Activated effector memory CD4-positive, alpha-beta T cell treated with Interleukin-2 at 50 U/mL for 16 hours (primary cell): ENCODE measurements at places on chromosomes 1 and 21.

GRCh38 chr1:159023723-159024122, 14.0 kb downstream of the IFI16 start:
- no peak for DNase-seq

- DNase-seq: no peak
Observed at GRCh38 chr1:55775007-55775406, 559.8 kb upstream of the USP24 start.

- no peak for DNase-seq
Observed at GRCh38 chr1:77433934-77434333, 152.1 kb downstream of the AK5 start.

- no peak for DNase-seq
Observed at GRCh38 chr1:234718496-234719453, 108.8 kb upstream of the IRF2BP2 start.

DNA sequence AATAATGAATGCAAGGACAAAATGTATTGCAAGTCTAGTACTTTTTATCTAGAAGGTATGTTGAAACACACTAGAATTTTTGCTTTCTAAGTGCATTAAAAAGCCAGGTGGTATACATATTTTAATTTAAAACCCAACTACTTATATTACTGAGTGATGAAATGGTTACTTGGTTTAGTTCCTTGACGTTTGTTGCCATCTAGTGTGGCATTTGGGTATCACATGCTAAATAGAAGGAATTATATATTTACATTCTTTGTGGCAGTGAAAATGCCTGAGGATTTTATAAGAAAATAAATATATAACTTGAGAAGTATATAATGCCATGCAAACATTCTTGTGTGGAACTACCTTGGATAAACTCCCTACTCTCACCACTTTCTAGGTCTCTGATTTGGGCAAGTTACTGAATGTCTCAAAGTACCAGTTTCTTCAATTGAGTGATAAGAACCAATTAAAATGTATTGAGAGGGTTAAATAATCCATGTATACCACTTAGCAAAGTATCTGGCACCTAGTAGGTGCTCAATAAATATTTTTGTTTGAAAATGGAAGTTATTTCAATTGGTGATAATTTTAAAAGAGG, 69.6 kb downstream of the SDCCAG8 start:
- DNase-seq: no peak

GRCh38 chr1:15866721-15867201, 19.3 kb downstream of the SPEN start:
- no peak for DNase-seq

- DNase-seq: no peak
Observed at GRCh38 chr1:158998037-158998780, 11.5 kb upstream of the IFI16 start.

GRCh38 chr21:42392731-42393442, 3.0 kb downstream of the TMPRSS3 start:
- no peak for DNase-seq

DNA sequence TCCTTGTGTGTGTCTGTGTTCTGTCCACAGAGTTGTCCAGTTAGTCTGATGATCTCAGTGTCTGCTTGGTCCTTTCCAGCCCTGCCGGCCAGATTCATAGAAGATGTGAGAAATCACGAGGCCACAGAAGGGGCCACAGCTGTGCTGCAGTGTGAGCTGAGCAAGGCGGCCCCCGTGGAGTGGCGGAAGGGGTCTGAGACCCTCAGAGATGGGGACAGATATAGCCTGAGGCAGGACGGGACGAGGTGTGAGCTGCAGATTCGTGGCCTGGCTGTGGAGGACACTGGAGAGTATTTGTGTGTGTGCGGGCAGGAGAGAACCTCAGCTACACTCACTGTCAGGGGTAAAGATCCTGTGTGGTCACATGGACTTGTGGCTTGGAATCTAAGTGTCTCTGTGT, 95.8 kb downstream of the OBSCN start:
- DNase-seq: no peak
